IPS DF 6.9 (cell line): ENCODE measurements at places on chromosomes 7 and 10.

- no peaks in the 10 kb centered on the region for H3K36me3 ChIP-seq
- DNase-seq = no peak
- H3K27me3 ChIP-seq = peaks cover 10% of the 10 kb centered on the region; the same call in 1 of the 2 replicates
- no peak overlapping the region for H3K4me3 ChIP-seq
- H3K4me1 ChIP-seq = peaks cover 5% of the 10 kb centered on the region
- H3K27ac ChIP-seq = no peak overlapping the region
These were observed 1.4 kb downstream of the TMEM243 start for GRCh38 chr7:87217983-87218653.

DNA sequence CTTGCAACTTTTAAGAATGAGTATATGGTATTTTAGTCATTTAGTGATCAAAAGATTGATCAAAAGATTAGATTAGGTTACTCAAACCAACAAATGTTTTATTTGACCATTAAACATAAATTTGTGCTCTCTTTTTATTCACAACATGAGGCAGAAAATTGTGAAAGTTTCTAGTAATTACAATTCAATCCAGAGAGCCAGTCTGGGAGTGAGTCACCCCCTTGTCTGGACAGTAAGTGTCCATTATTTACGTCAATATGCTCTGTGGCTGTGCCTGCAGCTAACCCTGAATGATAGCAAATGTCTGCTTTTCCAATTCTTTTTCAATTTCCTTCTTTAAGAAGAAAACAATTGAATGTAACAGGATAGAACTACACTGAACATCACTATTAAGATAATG is 27.9 kb downstream of the GNG11 start:
- H3K27ac ChIP-seq = no peak overlapping the region
- no peaks in the 10 kb centered on the region for H3K36me3 ChIP-seq
- H3K4me3 ChIP-seq = no peak overlapping the region
- no peaks in the 10 kb centered on the region for H3K27me3 ChIP-seq

- no peaks in the 10 kb centered on the region for H3K36me3 ChIP-seq
- no peaks in the 10 kb centered on the region for H3K4me1 ChIP-seq
- H3K27me3 ChIP-seq = no peaks in the 10 kb centered on the region
- DNase-seq = no peak
- no peak overlapping the region for H3K27ac ChIP-seq
- no peak overlapping the region for H3K4me3 ChIP-seq
These were observed 103.1 kb downstream of the PAXIP1 start for GRCh38 chr7:154899862-154900261.

GRCh38 chr10:104795411-104795810 is 154.3 kb downstream of the SORCS3 start:
- DNase-seq = no peak
- H3K4me3 ChIP-seq = no peak overlapping the region
- no peaks in the 10 kb centered on the region for H3K36me3 ChIP-seq
- H3K27me3 ChIP-seq = no peaks in the 10 kb centered on the region
- no peaks in the 10 kb centered on the region for H3K4me1 ChIP-seq

- no peak overlapping the region for H3K4me3 ChIP-seq
- peaks cover 66% of the 10 kb centered on the region for H3K27me3 ChIP-seq
- H3K36me3 ChIP-seq = no peaks in the 10 kb centered on the region
- H3K27ac ChIP-seq = no peak overlapping the region
- DNase-seq = no peak
- no peaks in the 10 kb centered on the region; the same call in 1 of the 2 replicates for H3K4me1 ChIP-seq
These were observed 18.5 kb upstream of the EVX1 start for GRCh38 chr7:27223941-27224575.

DNA sequence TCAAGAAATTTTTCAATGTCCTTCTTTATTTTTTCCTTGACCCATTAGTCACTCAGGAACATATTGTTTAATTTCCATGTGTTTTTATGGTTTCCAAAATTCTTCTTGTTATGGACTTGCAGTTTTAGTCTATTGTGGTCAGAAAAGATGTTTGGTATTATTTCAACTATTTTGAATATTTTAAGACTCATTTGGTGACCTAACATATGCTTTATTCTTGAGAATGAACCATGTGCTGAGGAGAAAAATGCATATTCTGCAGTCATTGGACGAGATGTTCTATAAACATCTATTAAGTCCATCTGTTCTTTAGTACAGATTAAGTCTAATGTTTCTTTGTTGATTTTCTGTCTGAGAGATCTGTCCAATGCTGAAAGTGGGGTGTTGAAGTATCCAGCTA is 42.3 kb upstream of the MDFIC start:
- H3K27me3 ChIP-seq = no peaks in the 10 kb centered on the region
- H3K4me3 ChIP-seq = no peak overlapping the region
- H3K36me3 ChIP-seq = no peaks in the 10 kb centered on the region
- H3K4me1 ChIP-seq = no peaks in the 10 kb centered on the region
- DNase-seq = no peak

- no peak for DNase-seq
- H3K4me3 ChIP-seq = no peak overlapping the region
- H3K27ac ChIP-seq = no peak overlapping the region
- H3K27me3 ChIP-seq = no peaks in the 10 kb centered on the region
- H3K36me3 ChIP-seq = no peaks in the 10 kb centered on the region
These were observed 398.9 kb downstream of the ADRA2A start for GRCh38 chr10:111475720-111476119.

- H3K4me1 ChIP-seq = no peaks in the 10 kb centered on the region
- H3K36me3 ChIP-seq = no peaks in the 10 kb centered on the region
- no peaks in the 10 kb centered on the region for H3K27me3 ChIP-seq
- no peak for DNase-seq
These were observed 114.4 kb downstream of the PTPRN2 start for GRCh38 chr7:158473221-158473620.
